ENCODE measurements at places on chromosomes 13 and 19. TPM values are rescaled to one million over a fixed set of nuclear protein-coding genes. Genes with fewer than 3 reads are reported as not detected.

FXYD3 gene
- 0.70 TPM for total RNA-seq

SPRYD7 gene
- 14.4 TPM for total RNA-seq

AMER2 gene
- not detected for total RNA-seq

RGS9BP gene
- 9.7 TPM for total RNA-seq

SIGLEC6 gene
- total RNA-seq, result 0.16 TPM

TEX101 gene
- total RNA-seq, result not detected

Measured in heart right ventricle (tissue), 16 donors.